Hepatic stellate cell (primary cell): ENCODE measurements at places on chromosomes 5 and 9.

GRCh38 chr5:64666078-64666477, 24.2 kb upstream of the SHISAL2B start:
- peak; percentile 48 for DNase-seq

- peak; percentile 65 for DNase-seq
Measured at GRCh38 chr5:132459031-132459982, 31.3 kb downstream of the IRF1 start.

DNA sequence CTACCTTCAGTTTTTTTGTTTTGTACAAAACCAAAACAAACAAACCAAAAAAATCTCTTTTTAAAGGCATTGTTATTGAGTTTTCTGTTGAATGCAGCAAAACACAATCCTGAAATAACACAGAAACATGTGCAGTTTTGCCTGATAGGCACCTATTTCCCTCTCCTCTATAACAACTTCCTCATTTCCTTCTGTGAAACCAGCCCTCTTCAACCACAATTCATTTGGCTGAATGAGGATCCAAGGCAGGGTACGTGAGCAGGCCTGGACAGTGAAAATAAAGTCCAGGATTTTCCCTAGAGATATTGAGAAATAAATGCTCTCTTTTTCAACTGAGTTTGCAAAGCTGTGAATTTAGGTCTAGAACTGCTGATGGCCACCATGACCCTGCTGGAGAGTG, 134.8 kb upstream of the LARP1 start:
- no peak for DNase-seq

GRCh38 chr9:38393128-38393796, 760 bp downstream of the ALDH1B1 start:
- no peak for DNase-seq

DNA sequence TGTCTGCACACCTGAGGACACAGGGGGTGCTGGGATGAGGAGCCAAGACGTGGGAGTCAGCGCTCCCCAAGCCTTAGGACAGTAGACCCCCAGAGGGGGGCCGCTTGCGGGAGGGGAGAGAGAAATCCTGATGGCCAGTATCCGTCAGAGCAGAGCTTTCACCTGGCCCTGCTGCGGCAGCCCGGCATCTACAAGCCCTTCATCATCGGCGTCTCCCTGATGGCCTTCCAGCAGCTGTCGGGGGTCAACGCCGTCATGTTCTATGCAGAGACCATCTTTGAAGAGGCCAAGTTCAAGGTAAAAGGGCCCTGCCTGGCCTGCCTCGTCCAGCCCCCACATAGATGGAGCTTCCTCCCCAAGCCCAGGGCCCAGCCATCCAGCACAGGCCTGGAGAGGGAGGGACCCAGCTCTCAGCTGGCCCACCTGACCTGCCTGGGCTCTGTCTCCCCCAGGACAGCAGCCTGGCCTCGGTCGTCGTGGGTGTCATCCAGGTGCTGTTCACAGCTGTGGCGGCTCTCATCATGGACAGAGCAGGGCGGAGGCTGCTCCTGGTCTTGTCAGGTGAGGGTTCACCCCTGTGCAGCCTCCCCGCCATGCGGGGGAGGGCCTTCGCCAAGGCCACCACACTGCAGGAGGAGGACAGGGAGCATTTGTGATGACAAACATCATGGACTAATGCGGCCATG, 6.7 kb downstream of the SLC2A8 start:
- DNase-seq = no peak

DNA sequence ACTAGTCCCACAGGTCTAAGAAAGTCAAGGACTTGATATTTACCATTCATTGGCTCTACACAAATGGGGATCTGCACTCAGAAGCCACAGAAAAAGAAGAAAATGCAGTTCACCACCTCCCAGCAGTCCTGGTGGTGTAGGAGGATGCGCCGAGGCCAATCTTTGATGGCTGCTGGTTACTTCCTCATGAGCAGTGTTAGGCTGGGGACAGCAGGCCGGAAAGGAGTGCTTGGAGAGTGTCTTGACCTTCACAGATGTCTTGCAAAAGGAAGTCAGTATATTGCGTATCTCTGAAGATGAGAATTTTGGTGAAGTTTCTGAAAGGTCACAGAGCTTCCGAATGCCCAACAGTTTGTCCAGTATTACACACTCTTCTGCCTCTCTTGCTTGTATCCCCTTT, 597.0 kb downstream of the EBF1 start:
- DNase-seq = no peak

DNA sequence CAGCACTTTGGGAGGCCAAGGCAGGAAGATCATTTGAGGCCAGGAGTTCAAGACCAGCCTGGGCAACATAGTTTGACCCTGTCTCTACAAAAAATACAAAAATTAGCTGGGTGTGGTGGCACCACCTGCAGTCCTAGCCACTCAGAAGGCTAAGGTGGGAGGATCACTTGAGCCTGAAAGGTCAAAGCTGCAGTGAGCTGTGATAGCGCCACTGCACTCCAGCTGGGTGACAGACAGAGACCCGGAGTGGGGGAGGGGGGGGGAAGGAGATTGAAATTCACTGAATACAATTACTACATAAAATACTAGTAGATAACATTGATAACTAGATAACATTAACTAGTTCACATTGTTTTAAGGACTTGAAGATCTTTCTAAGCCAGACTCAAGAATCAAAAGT, 345.6 kb downstream of the BNC2 start:
- DNase-seq = no peak

DNA sequence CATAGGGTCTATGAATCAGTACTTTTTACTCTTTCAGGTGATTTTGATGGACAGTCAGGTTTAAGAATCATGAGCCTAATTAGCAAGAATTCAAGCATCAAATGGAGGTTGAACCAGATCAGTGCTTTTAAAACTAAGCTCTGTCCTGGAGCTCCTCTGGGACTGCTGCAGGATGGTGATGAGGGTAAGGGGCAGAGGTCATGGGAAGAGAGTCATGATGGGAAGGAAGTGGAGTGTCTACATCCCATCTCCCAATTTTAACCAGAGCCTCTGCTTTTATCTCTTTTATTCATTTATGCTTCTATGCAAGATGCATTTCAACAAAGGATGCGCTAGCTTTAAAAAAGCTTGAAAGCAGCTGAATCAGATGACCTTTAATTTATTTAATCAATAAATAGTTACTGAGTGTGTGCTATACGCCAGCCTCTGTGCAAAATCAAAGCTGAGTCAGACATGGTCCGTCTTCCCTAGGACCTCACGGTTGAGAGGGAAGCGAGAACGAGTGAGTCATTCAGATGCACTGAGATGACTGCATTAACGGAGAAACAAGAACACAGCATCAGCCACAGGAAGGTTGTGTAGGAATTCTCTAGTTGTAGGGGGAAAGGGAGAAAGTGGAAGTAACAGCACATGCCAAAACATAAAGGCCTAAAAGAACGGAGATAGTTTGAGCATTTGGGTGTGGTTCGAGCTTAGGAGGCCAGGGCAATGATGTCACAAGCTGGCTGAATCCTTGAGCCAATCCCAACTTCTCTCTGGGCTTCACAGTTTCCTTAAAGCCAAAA, 441.6 kb upstream of the BRINP1 start:
- no peak for DNase-seq

- peak; percentile 17 for DNase-seq
Measured at GRCh38 chr5:125408448-125409233, 662.2 kb upstream of the ZNF608 start.

DNA sequence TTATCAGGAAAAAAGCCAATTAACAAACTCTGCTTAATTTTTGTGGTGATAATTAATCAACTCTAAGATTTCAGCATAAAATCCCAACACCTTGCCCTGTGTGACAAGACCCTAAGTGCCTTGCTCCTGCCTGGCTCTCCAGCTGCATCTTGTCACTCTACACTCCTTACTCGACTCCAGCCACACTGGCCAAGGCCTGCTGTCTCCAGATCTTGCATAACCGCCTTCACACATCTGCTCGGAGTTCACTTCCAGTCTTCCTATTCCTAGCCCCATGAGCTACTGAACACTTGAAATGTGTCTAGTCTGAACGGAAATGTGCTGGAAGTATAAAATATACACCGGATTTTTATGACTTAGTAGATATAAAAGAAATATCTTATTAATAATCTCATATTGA, 259.6 kb downstream of the EPB41L4A start:
- no peak for DNase-seq

DNA sequence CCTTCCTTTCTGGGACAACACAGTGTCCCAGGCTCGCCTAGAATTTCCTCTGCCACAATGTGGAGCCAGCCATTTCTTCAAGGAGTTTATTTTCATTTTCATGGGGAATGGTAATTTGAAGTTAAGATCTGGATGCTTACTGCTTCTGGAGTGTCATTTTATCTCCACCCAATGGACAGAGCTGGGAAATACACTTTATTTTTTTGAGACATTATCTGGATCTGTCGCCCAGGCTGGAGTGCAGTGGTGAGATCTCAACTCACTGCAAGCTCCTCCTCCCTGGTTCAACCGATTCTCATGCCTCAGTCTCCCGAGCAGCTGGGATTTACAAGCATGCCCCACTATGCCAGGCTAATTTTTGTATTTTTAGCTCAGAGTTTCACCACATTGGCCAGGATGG, 12.7 kb upstream of the THG1L start:
- peak; percentile 53 for DNase-seq

- no peak for DNase-seq
Measured at GRCh38 chr9:27192291-27192960, 83.4 kb downstream of the TEK start.

GRCh38 chr9:123660691-123661466, 269.0 kb downstream of the DENND1A start:
- DNase-seq = no peak
